Neural crest cell (in vitro differentiated cells): ENCODE measurements at places on chromosomes 1 and 21. TPM values are rescaled to one million over a fixed set of nuclear protein-coding genes. Genes with fewer than 3 reads are reported as not detected.

DNA sequence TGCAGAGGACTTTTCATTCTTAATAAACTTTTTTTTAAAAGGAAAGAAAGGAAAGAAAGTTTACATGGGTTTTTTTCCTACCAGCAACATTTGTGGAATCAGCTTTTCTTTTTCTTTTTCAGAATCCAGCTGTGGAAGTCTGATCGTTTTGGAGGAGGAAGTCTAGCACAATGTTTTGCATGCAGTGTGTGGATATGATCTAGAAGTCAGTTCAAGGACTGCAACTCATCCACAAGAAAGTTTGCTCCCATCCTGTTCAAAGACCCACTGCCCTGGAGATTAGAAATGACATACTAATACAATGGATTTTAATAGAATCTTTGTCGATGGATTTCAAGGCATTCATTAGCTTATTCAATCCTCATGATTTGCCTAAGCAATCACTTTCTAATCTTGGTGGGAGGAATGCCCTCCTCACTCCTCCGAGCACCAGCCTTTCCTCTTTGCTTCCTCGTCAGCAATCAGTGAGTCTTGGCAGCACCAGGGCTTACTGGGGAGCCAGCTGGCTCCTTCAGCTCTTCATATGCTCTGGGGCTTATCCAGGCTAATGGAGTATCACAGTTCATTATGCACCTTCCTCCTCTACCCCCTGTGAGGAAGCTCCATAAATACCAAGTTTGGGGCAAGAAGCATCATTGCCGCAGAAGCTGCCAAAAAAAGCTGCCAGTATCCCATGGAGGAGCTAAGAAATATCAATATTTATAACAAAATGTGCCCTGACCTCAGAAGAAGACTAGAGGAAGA, 392.3 kb upstream of the PKN2 start:
- DNase-seq, result no peak

DNA sequence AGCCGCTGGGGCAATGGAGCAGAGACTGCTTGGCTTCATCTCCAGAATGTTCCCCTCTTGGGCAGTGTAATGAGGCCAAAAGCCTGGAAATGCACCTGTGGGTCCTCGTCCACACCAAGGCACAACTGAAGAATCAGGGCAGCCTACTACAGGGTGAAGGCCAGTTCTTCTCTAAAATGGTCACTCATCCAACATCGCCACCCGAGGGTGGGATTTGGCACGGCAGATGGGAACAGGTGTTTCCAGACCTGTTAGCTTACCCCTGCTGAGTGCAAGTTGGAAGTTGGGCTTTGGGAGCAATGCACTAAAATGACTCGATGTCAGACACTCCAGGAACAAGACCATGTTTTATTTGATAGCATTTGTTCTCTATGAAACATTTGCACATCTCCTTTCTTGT, 543.7 kb downstream of the NPHP4 start:
- no peak for DNase-seq

DNA sequence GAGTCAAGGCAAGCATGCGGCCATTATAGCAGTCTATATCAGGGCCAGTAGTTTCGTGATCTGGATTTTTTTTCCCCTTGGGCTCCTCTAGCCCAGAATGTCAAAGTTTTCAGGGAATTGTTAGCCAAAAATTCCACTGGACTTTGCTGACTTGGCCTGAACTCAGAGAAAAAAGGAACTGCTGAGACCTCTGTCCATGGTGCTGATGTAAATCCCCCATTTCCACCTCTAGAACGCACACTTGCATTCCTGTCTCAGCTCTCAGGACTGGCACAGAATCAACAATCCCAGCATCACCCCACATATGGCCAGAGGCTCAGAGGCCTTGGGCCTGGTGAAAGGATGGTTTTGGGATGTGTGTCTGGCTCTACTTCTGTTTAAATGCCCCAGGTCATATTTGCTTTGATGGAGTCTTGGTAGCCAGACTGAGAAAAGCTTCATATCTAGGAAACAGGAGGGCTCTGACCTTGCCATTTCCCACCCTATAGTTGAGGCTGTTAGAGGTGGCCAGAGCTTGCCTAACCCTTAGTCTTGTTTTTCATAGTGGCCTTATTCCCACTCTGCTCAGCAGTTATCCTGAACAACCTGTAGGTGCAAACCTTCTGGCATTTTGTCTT, 16.9 kb upstream of the EFCAB14 start:
- peak; percentile 57 for DNase-seq

Gene TAL1
- 0.11 and 0.21 TPM in 2 replicates for total RNA-seq

Gene TRAF3IP3
- total RNA-seq, result not detected in 2 replicates

Gene RAB4A
- total RNA-seq, result 67.0 and 69.0 TPM in 2 replicates
